Endothelial cell of umbilical vein (primary cell): ENCODE measurements at places on chromosomes 3 and 15. TPM values are rescaled to one million over a fixed set of nuclear protein-coding genes. Genes with fewer than 3 reads are reported as not detected.
A peak's percentile ranks its signal among the peaks of the same experiment; 100 is the strongest.

MFAP1 gene
- polyA plus RNA-seq = 11.5 and 12.9 TPM in 2 replicates

DNA sequence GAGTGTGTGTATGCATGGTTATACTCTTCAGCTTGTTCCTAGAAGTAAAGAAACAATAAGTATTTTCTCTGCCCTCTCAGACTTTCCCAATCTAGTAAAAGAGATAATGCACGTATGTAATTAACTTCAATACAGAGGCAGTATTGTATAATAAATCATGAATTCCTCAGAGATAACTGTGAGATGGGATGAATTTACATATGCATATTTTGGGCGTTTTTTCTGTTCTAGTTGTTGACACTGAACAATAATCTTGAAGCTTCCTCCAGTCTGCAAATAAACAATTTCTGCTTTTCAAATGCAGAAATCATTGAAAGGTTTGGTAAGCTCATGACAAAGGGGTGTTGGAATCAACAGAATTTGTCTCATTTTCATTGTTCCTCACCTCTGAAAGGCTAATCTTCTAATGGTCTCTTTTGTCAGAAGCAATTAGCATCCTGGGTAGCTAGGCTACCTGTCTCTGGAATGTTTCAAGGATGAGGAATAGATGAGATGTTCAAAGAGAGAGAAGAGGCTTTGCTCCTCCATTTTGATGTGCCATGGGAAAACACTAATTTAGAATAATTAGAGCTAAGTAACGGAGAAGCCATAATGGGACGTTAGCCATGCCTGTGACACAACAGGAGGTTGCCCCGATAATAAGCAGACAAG is 43.3 kb upstream of the SIAH2 start:
- no peak for DNase-seq

SUSD5 gene
- 5.5 and 7.7 TPM in 2 replicates for polyA plus RNA-seq

DNA sequence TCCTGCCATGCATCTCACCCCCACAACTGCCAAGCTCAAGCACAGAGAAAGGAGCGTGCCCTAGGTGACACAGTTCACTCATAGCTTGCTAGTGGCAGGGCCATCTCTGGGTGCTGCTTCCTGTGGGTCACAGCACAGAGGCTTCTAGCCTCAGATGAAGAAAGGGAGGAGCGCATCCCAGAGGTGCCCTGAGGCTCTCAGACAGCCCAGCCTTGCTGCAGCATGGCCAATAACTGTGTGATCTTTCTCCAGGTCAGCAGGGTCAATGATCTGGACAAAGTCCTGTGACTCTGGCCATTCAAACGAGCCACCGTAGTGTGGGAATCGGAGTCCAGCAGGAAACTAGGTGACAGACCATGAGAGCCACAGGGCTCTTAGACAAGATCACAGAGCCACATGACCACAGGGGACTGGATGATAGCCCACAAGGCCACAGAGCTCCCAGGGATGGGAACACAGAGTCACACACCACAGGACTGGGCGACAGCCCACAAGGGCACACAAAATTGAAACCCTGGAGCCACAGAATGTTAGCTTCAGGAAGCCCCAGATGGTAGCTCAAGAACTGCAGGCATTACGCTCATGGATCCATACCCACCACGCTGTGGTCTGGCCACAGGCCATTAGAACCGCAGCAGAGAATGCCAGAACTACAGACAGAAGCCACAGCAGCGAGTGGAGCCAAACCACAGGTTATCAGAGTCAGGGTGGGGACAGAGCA is 25.9 kb upstream of the GRIP2 start:
- no peak for DNase-seq

CCDC191 gene
- 1.4 and 1.7 TPM in 2 replicates for polyA plus RNA-seq

- no peak for DNase-seq
Measured at GRCh38 chr3:49121132-49121736, 611 bp upstream of the USP19 start.

- peak; percentile 57 for DNase-seq
Measured at GRCh38 chr15:35618260-35619188, 72.6 kb upstream of the DPH6 start.

PCSK6 gene
- 0.18 and 0.33 TPM in 2 replicates for polyA plus RNA-seq

DNA sequence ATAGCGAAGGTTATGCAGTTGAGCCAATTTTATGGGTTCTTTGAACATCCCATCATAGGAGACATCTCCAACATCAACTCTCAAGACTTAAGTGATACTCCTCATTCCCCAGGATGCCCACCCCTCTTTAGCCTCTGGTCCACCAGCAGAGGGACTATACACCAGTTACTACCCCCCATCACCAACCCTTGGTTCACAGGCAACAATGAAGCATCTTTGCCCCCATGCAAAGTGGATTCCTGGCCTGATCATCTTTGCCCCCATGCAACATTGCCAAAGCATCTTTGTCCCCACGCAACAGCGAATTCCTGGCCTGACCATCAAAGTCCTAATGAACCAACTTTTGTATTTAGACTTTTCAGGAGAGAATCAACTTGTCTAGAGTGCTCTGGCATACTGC is 19.1 kb downstream of the GPR15 start:
- no peak for DNase-seq

GRCh38 chr3:138441256-138441655 is 6.8 kb downstream of the ESYT3 start:
- no peak for DNase-seq

SAMMSON gene
- not detected in 2 replicates for polyA plus RNA-seq

PLAAT1 gene
- polyA plus RNA-seq = 0.54 and 0.58 TPM in 2 replicates

TM6SF1 gene
- polyA plus RNA-seq = 33.0 and 38.0 TPM in 2 replicates

DNA sequence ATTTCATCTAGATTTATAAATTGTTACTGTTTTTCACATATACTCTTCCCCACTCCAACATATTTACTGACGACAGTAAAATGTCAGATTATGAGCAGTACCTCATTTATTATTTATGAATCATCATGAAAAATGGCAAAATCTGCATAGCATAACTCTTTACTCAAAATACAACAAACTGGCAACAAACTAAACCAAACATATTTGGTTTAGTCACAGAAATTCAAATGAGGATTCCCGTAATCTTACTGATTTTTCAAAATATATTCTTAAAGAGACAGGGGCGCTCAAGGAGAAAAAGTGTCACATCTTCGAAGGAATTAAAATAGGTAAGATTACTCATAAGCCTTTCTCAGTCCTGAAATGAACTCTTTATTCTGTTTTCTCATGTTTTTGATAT is 3.0 kb upstream of the GPR87 start:
- DNase-seq = no peak

DNA sequence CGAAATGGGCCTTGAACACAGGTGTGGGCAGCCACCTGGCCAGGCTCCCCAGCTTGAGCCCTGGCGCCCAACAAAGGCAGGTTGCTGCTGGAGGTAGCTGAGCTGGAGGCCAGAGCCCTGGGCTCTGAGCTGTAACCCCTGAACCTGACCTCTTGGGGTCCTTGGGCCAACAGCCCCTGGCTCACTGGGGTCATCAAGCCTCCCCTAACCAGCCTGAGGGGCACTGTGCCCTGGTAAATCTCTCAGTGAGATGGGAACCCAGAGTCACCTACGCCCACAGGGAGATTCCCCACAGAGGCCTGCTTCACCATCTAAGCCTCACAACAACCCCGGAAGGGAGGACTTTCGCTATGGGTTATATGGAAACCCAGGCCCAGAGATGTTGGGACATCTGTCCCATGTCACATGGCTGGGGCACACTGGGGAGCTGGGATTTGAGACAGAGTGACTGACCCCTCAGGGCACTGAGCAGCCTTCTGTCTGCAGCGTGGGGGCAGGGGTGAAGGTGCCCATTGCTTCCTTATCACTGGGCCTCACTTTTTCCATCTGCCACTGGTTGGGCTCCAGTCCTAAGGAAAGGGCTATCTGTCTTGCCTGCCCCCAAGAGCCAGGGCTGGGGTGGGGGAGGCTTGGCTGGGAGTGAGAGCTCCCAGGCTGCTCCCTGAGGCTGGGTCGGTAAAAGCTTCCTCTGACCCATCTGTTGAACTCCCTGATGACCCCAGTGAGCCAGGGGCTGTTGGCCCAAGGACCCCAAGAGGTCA is 59.1 kb downstream of the IQSEC1 start:
- no peak for DNase-seq
